T-helper 2 cell (primary cell): ENCODE measurements at places on chromosomes 5 and 9.

- no peak for DNase-seq
These were observed 10.0 kb upstream of the C5 start for GRCh38 chr9:121059998-121060636.

- DNase-seq, result no peak
These were observed at the start of gene SH3RF2 for GRCh38 chr5:145936401-145937131. Gene SH3RF2, plus strand, starts transcription at chr5:145936578. Its CDS starts 1,351 bp downstream, at chr5:145937929.

DNA sequence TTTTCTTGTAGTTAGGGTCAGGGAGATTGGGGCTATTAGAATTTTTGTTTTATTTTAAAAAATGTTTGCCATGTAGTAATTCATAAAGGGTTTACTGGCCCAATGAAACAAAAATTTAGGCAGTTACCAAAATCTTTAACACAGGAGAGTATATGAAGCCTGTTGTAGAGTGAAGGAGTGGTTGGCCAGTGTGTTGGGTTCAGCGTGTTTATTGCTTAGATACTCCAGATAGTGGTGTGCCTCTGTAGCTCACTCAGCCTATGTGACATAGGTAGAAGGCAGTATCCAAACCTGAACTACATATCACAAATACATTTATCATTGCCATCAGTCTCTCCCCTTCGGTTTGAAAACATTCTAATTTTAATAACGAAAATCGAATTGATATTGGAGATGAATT, 1.2 kb downstream of the TEK start:
- no peak for DNase-seq

DNA sequence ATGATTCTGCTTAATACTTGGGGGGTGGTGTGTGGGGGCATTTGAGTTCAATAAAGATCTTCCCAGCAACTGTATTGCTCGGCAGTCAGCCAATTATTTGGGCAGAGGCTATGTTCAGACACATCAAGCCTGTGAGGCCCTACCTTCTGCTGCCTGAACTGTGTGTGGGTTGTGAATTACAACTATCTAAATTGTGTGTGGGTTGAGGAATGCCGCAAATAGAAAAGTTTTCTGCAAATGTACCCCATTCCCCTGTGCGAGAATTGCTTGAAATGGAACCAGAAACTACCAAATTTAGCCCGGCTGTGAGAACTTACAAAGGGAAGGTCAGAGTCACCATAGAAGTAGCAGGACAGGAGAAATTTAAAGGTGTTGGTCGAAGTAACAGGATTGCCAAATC, 360.0 kb upstream of the PIK3R1 start:
- DNase-seq, result no peak

DNA sequence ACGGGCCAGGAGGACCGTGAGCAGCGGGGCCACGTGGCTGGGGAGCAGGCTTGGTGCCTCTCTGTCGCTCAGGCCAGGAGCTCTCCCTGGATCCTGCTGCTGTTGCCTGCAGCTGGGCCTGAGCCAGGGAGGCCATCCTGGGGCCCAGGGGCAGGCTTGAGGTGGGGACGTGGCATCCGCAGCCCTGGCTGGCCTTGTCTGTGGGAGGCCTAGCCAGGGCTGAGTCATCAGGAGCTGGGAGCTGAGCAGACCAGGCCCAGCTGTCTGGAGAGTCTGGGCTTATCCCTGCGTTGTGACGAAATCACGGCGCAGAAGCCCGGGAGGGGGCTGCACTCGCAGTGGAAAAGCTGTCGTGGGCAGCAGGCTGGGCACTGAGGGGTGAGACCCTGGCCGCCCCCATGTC, 138.8 kb upstream of the COL5A1 start:
- DNase-seq, result no peak

- no peak for DNase-seq
These were observed 1215.9 kb downstream of the EFNA5 start for GRCh38 chr5:106454651-106455415.

- DNase-seq, result no peak
These were observed 2.8 kb downstream of the HSPA5 start for GRCh38 chr9:125238127-125238914.

DNA sequence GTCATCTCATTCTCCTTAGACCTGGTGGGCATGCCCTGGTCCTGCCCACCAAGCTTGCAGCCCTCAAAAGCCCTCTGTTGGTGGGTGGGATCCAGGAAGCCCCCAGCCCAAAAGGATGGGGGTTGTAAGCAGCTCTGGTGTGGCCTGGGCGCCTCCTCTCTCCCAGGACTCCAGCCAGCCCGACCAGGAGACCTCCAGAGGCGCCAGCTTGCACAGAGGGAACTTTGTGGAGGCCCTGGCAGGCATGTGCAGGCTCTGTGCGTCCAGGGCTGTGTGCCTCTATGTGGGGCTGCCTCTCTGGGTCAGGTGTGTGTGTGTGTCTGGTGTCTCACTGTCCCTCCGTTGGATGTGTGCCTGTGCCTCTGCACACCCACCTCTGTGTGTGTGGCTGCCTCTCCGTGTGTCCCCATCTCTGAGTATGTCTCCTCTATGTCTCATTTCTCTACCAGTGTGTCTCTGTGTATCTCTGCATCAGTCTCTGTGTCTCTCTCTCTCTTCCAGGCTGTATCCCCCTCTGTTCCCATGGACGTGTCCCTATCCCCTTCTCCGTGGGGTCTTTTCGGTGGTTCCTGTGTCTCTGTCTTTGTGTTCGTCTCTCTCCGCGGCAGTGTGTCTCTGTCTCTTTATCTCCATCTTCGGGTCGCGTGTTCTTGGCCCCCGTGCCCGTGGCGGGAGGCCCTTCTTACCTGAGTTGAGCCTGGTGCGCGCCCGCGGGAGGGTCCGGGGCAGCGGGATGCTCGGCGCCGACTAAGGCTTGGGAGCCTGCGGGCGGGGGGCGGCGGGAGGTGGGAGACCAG, 501 bp downstream of the ENHO start:
- DNase-seq, result no peak

DNA sequence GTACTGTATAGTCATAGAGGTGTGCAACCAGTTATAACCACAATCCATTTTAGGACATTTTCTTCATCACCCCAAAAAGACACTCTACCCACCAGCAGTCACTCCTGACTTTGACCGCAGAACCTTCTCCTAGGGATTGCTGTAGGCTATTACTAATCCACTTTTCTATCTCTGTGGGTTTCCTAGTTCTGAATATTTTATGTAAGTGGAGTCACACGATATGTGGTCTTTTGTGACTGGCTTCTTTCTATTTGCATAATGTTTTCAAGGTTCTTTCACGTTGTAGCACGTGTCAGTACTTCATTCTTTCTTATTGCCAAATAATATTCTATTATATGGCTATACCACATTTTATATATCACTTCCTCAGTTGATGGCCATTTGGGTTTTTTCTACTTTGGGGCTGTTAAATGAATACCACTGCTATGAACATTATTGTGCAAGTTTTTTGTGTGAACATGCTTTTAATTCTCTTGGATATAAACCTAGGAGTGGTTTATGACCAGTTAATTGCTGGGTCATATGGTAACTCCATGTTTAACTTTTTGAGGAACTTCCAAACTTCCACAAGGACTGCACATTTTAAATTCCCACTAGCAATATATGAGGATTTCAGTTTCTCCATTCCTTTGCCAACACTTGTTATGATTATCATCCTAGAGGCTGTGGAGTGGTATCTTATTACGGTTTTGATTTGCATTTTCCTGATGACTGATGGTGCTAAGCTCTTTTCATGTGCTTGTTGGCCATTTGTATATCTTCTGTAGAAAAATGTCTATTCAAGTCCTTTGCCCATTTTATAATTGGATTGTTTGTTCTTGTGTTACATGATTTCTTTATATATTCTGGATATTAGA, 37.8 kb downstream of the MRRF start:
- DNase-seq, result no peak

DNA sequence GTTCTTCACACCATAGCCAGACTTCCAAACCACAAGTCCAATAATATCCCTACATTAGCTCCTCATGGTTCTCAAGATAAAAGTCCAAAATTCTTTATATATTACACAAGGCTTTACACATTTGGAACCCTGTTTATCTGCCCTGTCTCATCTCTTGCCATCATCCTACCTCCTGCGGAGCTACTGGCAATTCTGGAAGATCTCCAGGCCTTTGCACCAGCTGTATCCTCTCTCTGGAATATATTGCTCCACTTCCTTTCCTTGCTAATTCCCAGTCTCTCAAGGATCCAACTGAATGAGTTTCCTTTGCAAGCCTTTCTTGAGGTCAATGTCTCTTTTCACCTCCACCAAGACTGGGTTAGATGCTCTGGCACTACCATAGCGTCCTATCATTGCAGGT, 41.3 kb upstream of the MIER3 start:
- DNase-seq, result no peak

- no peak for DNase-seq
These were observed 55.3 kb upstream of the SLCO6A1 start for GRCh38 chr5:102554082-102554481.

DNA sequence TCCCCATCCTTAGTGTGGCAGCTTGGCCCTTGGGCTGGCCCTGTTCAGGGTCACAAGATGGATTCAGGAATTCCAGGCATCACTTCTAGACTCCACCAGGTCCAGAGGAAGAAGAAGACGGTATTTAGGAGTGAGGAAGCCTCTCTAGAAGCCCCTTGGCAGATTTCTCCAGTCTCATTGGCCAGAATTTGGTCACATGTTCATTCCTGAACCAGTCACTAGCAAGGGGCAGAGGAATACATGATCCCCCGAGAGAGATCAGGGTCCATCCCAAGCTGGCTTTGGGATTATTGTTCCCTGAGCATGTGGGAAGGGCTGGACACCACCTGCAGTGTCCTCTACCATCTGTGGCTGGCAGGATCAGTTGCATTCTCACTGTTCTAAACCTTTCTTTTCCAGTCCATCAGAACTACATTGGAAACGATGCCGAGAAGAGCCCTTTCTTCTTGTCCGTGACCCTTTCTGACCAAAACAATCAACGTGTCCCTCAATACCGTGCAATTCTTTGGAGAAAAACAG, 48.5 kb downstream of the GARNL3 start:
- DNase-seq, result no peak

- DNase-seq, result no peak
These were observed 424.6 kb downstream of the CCDC171 start for GRCh38 chr9:15977438-15977837.
